Pons (tissue), 1 donor: ENCODE measurements at places on chromosomes 12 and 14.

DNA sequence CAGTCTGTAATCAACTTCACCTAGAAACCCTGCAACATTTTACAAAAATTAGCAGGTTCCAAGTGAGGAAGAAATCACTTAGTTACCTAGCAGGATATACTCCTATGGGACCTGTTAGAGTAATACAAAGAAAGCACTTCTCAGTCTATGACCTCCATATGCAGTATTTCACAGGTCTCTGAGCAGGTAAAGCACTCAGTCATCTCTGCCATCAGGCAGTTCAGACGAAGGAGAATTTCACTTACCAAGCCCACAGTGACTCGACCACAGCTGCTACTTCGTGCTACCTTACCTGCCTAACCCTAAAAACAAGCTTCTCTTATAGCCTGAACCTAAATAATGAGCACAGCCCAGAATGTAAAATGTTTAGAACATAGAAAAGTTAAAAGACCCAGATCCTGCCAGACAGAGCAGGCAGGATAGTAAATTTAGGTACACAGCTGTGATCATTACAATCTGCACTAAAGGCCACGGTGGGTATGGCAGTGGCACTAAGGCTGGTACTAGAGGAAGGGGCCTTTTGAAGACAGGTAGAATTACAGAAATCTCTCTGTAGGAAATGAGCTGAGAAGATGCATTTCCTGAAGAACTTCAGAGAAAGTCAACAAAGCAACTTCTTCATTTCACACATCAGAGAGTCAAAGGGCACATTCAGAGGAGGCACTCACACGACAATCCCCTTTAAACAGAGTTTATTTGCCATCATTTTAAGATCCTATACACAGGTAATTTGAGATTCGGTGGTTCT, 35.7 kb downstream of the DCAF5 start:
- no peak for DNase-seq

DNA sequence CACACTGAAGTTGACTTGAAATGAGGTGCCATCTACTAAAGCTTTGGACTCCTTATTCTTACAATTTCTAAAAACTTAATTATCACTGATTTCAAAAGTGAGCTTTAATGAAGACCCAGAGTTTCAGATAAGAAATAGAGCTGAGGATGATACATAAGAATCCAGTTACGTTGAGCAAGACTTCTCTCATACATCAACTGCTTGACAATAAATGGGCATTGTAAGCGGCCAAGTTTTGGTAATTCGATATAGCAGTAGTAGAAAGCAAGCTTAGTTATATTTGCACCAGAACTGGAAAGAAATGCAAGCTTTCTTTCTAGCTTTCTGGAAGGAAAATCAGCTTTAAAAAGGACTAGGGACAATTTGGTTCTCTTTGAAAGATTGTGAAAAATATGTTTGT, 1359.6 kb downstream of the FSCB start:
- DNase-seq = no peak

- DNase-seq = no peak
Observed at GRCh38 chr12:76942267-76942666, 63.4 kb upstream of the CSRP2 start.

- DNase-seq = no peak
Observed at GRCh38 chr14:88493392-88494185, 61.2 kb downstream of the PTPN21 start.

DNA sequence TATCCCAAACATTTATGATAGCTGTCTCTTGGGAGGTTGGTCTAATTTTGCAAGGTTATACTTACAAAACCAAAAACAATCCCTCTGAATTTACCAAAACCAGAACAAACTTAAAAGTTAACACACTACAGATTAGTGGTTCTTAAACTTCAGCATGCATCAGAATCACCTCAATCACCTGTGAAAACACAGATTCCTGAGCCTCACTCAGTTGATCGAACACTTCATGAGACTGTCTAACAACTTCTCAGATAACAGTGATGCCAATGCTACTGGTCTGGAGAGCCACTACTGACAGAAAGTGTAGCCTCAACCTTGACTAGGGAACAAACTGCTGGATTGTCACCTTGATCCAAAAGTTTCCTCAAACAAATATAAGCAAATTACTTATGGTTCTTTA, 44.2 kb downstream of the ATP2B1 start:
- DNase-seq = no peak

GRCh38 chr12:129753586-129753985, 150.2 kb downstream of the TMEM132D start:
- DNase-seq = no peak

DNA sequence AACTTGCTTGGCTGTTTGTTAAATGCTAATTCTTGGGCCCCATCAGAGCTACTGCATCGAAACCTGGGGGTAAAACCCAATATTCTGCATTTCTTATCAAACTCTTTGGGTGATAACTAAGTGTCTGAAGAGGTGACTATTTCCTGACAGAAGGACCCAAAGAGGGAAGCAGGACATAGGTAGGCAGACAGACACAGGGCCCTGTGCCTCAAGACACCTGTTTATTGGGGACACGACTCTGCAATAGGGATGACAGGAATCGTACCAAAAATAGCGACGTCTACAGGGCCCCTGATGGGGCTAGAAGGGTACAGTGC, 8.6 kb downstream of the ZNF219 start:
- no peak for DNase-seq

- peak; percentile 88 for DNase-seq
Observed at GRCh38 chr14:77094672-77095284, 3.3 kb upstream of the CIPC start.

GRCh38 chr14:68363843-68364767, 428.8 kb downstream of the ZFP36L1 start:
- DNase-seq = peak; percentile 51

DNA sequence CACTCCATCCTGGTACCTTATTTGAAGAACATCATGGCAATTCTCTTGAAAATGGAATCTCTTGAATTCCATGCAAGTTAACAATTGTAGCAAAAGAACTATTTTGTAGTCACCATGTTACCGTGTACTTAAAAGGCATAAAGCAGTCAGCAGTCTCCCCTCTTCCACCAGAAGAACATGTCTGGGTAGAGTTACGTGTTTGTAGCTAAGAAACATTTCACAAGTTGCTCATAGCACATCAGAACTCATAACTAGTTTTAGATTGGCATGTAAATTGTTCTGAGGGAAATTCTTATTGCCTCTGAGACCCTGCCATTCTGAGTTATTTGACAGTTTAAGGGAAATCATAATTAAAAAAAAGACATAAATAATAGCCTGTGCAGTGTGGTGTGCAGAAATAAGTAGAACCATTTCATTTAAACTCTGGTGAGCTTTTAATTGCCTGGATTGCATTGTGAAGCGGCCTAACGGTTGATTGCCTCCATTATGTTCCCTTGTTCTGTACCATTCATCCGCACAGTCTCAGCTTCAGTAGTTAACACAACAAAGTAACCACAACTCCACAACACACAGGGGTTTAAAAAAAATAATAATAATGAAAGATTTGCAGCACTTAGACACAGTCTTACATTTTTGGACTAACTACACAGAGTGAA, 2.6 kb downstream of the LMO3 start:
- DNase-seq = no peak

DNA sequence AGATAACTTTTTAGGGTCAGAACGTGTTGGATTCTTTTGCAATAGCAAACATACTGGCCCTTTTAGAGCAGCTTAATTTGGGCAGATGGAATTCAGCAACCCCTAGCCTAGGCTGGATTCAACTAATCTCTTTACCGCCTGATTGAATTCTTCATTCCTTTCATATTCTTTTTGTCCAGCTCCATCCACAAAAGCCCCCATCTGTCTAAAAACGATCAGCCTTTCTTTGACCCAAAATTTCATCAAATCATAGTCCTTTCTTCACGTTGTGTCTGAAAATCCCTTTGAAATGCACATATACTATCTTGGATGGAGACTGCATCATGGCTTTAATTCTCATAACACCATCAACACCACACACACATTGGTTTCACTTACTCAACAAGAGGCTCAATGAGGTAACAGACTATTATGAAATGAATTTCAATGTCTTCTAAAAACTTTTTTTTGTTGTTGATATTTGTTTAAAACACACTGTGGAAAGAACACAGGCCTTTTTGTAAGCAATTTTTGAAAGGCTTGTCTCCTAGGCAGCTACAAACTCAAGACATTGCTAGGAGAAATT, 128.0 kb upstream of the EEA1 start:
- DNase-seq = no peak

- no peak for DNase-seq
Observed at GRCh38 chr14:36998686-36999085, 173.7 kb downstream of the SLC25A21 start.

- DNase-seq = no peak
Observed at GRCh38 chr14:85516239-85517113, 13.5 kb upstream of the FLRT2 start.

DNA sequence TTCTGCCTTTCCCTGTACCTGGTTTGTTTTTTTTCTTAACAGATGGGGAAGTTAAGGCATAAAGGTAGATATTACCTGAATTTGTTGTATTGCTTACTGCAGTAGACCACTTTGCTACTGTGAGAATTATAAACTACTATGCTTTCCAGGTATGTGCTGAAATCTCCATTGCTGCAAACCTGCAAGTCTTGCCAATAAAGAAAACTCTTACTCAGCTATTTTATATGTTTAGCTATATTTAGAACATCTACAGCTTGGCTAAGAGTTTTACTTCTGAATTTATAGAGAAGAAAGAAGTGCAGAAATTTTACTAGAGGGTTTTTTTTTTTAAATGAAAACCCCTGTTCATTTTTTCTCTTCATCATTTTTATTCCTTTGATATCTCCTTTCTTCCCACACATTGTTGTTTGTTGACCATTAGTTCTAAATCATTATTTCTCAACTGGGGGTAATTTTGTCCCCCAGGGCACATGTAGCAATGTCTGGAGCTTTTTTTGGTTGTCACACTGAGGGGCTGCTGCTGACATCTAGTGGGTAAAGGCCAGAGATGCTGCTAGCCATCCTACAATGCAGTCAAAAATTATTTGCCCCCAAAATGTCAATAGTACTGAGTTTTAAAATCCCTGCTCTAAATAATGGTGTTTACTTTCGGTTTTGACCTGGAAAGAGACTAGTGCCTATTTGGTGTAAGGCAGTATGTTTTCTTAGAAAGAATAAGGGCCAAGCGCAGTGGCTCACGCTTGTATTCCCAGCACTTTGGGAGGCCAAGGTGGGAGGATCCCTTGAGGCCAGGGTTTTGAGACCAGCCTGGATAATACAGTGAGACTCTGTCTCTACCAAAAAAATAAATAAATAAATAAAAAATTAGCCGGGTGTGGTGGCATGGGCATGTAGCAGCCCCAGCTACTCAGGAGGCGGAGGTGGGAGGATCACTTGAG, 48.6 kb downstream of the PCNX1 start:
- peak; percentile 26 for DNase-seq

DNA sequence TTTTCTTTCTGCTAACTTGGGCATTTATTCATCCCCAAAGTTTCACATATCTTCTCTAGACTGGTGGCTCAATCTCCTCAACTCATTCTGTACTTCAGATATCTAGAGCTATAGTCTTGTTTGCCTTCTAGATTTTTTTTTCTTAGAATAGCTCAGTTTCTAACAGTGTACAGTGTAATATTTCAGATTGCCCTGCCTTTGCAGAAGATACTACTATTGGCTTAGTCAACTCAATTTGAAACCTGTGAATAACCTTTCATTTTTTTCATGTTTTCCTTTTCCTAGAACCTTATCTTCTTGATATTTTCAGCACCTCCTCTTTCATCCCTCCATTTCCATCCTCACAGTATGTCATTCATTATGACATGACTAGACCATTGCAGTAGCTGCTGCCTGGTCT, 69.6 kb downstream of the OTOGL start:
- DNase-seq = no peak

GRCh38 chr12:68614105-68614679, 3.5 kb downstream of the RAP1B start:
- DNase-seq = no peak

GRCh38 chr12:10617863-10618262, 4.5 kb upstream of the MAGOHB start:
- no peak for DNase-seq

- no peak for DNase-seq
Observed at GRCh38 chr12:45912774-45913173, 77.6 kb downstream of the SCAF11 start.

GRCh38 chr14:58107947-58108552, 44.0 kb downstream of the ARMH4 start:
- DNase-seq = peak; percentile 80

DNA sequence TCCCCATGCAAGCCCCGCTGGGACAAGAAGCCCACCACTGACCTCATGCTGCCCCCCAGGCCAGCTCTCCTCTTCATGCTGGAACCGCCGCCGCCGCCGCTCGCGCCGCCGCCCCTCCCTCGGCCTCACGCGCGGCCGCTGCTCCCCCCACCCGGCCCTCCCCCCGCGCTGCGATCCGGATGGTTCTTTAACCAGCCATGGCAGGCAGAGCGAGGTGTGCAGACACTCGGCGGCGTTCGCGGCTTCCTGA, at the start of gene DCAF5:
Gene DCAF5, minus strand, starts transcription at position 218 of the 250 bp plus-strand sequence. Its CDS starts 141 bp downstream, at position 77.
- DNase-seq = no peak

GRCh38 chr12:113244047-113244460, 22.8 kb downstream of the TPCN1 start:
- peak; percentile 94 for DNase-seq

DNA sequence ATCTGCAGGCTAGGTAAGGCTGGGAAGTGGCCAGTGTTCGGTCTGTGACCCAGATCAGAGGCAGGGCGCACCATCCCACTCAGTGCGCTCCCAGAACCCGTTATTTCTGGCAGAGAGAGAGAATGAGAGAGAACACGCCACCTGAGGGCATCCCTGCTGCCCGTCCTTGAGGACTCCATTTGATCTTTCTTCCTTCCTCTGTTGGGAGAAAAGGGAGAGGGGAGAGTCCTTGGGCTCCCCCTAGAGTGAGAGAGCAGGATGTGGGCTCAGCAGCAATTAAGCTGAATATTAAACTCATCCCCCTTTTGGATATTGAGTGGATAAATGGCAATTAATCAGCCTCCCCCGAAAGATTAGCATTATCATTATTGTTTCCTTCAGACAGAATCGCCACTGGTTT, 70.6 kb downstream of the IFT43 start:
- no peak for DNase-seq

DNA sequence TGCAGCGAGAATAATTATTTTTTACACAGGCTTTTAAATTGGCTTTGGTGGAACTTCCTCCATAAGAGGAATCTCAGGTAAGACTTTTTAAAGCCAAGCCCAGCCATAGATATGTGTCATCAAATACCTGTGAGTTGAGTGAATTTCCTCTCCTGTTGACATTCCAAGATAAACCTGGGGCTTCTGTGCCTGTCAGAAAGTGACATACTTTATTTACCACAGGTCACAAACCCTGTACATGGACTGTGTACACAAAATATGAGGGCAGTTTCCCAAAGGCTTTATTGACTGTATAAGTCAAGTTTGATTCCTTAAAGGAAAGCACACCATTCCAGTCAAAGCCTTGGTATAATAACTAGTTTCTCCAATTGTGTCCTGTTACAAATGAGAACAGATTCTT, 25.9 kb upstream of the SRSF5 start:
- DNase-seq = no peak

GRCh38 chr12:21786041-21786531, 11.6 kb upstream of the KCNJ8 start:
- DNase-seq = no peak

- no peak for DNase-seq
Observed at GRCh38 chr12:9702255-9702654, 30.6 kb downstream of the CLECL1 start.
